ENCODE measurements at places on chromosomes 4 and X. TPM values are rescaled to one million over a fixed set of nuclear protein-coding genes. Genes with fewer than 3 reads are reported as not detected.

DNA sequence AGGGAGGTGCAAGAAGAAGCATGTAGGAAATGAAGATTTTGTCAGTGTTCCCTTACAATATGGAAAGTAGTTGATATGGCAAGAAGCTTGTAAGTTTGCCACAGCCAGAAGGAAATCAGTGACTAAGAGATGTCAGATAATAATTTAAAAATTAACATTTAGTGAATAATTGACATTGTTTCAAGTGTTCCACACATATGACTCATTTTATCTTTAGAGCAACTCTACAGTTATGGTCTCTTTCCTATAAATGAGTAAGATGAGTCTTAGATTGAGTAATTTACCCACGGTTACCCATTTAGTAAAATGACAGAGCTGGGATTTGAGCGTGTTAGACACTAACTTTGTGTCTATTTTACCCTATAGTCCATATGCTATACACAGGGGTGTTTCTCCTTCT, 300.3 kb upstream of the IRS4 start:
- no peak overlapping the region for H3K4me3 ChIP-seq
- peaks cover 5% of the 10 kb centered on the region for H3K27me3 ChIP-seq
- no peaks in the 10 kb centered on the region for H3K36me3 ChIP-seq
- no peak overlapping the region for H3K27ac ChIP-seq

GRCh38 chrX:10121787-10122186, 35.0 kb upstream of the CLCN4 start:
- no peaks in the 10 kb centered on the region for H3K27me3 ChIP-seq
- no peak overlapping the region for H3K27ac ChIP-seq
- H3K4me1 ChIP-seq = no peaks in the 10 kb centered on the region
- H3K36me3 ChIP-seq = peaks cover 14% of the 10 kb centered on the region
- no peak for DNase-seq

- no peak overlapping the region for H3K27ac ChIP-seq
- H3K27me3 ChIP-seq = peaks cover 2% of the 10 kb centered on the region
- no peaks in the 10 kb centered on the region for H3K36me3 ChIP-seq
- H3K4me3 ChIP-seq = no peak overlapping the region
- H3K4me1 ChIP-seq = no peaks in the 10 kb centered on the region
These were observed 75.9 kb downstream of the HCCS start for GRCh38 chrX:11187001-11187400.

Gene GABRE
- 7.4 TPM for total RNA-seq

Gene MID1
- 8.6 TPM for total RNA-seq

Data from adrenal gland (tissue), 19 donors.